ENCODE measurements at places on chromosomes 7 and 10.

- no peak for DNase-seq
Observed at GRCh38 chr10:76906256-76906655, 731.4 kb downstream of the KCNMA1 start.

DNA sequence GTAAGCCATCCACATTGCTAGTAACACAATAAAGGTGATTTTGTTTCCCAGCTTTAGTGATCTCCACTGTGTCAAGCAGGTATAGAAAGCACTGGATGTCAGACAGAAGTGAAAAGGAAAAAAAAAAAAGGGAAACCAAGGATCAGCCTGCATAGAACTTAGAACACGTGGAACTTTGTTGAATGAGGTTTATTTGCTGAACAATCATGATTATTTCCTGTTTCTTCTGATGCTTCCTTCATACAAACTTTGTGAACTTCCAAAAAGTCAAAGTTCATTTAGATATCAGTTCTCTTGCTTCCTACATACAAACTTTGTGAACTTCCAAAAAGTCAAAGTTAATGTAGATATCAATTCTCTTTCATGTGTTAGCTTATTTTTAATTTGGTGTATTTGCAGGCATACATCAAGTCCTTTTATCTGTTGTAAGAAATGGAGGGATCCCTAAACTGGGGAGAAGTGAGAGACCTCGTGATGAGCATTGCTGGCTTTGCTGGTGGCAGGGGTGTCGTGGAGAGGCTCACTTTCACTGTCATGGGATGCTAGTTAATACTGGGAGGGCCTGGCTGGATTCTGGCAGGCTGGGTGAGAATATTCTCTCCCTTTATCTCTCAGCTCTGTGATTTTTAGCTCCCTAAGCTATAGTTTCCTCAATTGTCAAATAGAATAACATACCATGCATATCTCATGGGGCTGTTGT is 298.4 kb downstream of the INHBA start:
- no peak for DNase-seq

- DNase-seq: no peak
Observed at GRCh38 chr10:122113945-122114747, 125.2 kb downstream of the TACC2 start.

DNA sequence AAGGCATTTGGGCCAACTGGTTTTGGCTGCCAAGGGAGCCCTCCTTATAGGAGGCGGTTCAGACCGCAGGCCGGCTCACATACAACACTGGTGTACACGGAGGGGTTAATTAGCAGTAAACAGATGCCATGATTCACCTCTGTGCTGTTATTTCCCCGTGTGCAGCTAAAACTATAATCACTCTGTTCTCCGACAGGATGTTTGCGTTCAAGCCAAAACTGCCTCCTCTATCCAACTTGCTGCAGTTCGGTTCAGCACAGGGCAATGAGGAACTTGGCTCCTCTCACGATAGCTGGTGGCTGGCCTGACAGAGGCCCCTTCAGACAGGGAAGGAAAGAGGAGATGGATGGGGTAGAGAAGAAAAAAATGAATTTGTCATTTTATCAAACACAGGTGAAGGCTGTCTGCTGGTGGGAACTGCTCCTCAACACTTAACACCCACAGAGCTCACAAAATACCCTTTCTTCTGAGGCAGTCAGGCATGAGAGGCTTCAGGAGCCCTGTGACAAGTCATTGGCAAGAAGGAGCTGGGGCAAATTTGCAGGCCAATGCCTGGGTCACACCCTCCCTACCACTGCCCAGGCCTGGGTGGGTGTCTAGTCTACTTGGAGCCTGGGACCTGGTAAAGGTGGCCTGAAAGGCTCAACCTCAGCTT is 24.0 kb downstream of the KCNMA1 start:
- no peak for DNase-seq

- no peak for DNase-seq
Observed at GRCh38 chr7:136009488-136010079, 32.4 kb upstream of the MTPN start.

GRCh38 chr7:70616211-70616610 is 515.7 kb upstream of the GALNT17 start:
- DNase-seq: no peak

DNA sequence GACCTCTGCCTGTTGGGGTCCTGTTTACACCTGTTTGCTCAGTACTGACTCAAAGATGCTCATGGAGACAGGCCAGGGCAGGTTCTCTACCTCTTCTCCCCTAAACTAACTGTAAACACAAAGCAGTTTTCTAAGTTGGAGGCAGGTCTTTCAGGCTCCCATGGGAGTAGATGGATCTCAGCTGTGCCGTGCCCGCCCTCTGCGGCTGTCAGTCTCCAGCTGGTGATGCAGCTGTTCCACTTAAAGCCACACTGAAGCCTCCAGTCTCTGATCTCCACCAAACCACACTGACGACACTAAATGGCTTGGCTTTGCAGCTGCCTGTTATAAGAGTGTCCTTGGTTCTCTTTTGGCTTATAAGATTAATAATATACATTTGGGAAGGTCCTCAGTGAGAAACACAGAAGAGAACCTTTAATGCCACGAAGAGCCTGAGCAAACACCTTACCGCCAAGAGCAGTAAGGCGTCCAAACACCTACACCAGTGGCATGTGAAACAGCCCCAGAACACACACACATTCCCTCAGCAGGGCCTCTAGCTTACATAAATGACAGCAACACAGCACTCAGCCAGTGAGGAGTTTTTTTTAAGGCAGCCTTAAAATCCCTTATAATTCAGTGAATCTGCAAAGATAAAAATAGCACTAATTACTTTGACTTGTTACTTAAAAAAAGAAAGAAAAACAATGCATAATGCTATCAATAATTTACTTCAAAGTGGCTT is 60.4 kb upstream of the KCNIP2 start:
- no peak for DNase-seq

DNA sequence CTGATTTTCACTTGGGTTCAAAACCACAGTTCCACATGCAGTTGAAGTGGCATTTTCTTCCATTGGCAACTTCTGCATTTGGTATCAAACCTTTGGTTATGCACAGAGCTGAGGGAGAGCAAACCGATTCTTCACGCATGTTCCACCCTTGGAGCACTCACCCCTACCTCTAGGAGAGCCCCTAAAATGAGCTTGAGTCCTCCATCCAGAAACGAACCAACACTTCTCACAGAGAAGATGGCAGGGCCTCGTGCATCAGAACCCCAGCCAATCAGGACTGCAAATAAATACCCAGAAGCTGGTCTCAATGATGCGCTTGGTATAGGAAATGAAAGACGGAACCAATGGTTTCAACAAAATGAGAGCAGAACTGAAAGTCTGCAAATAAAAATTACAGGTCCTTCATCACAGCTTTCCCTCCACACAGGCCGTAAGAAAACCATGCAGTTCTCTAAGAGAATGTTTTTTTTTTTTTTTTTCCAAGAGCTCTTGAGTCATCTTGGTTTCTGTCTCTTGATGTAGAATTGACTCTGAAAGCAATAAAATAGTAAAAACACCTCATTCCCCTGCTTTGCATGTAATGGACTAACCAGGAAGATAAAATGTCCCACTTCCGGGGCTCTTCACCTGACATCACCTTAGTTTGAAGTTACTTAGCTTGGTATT is 23.9 kb downstream of the KLF6 start:
- DNase-seq: no peak

- no peak for DNase-seq
Observed at GRCh38 chr7:116736927-116737715, 65.1 kb downstream of the MET start.

DNA sequence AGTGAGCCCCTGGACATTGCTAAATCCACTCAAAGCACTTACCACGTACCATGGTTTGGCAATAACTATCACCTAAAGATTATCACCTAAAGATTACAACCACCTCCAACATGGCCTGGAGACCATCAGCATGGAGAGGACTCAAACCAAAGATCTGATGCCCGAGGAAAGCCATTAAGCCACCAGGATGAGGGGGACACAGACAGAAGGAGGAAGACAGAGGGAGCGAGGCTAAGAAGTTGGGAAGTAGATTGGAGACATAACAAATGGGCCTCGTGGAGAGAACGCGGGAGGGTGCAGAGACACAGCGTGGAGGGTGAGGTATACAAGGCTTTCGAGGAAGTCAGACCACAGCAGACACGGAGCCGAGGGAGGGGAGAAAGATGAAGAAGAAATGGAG is 700.2 kb downstream of the PARD3 start:
- DNase-seq: no peak

DNA sequence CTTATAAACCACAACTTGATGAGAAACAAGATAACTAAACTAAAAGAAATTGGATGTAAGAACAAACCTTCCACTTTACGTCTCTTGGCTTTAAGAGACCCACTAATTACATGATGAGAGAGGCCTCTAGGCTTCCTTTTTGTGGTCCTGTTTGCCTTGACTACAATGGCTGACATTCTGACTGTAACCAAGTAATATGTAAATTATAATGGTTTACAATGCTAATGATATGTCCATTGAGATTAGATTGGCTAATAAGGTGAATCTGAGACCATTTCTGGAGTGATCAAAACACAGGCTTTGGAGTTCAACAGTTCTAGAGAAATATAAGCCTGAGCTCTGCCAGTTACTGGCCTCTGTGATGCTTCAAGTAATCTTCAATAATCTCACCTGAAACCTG is 39.4 kb upstream of the AGMO start:
- no peak for DNase-seq

- DNase-seq: no peak
Observed at GRCh38 chr7:27921081-27921836, 181.3 kb downstream of the TAX1BP1 start.

DNA sequence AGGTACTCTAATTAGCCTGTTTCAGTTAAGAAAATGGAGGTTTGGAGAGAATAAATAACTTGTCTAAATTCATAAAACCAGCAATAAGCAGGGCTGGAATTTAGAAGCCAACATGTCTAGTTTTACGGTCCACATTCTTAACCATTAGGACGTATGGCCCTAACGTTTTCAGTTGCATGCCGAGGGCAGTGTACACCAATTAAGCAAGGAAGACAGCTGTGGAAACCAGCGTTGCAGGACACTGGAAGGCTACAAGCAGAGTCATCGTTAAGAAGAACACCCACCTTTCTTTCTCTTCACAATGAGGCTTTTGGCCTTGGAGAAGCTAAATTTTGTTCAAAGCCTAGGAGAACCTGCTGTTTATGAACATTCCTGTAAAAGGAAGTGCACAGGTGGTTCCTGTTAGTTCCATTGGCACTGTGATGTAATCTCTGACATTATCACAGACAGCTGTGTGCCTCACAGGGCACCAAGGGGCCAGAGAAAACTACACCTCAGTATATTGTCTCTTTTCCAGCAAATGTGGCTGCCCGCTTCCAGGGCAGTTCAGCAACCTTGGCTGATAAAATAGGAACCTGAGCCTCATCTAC is 21.0 kb downstream of the MPP7 start:
- DNase-seq: no peak

GRCh38 chr10:36391405-36391804 is 734.0 kb upstream of the ANKRD30A start:
- no peak for DNase-seq

DNA sequence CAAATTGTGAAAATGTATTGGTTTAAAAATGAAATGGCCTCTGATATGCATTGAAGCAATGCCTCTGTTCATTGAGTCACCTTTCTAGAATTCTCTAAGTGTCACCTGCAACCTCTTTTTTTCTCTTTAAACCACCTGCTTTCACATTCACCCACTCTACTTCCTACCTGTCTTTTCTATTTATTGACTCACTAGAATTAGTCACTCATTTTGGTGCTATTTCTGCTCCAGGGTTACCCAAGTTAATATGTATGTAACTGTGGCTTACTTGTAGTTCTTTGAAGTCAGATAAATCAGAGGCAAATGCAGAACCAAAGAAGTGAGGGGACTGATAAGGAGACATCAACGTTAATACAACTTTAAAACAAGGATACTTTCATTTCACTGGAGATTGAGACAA is 674.7 kb downstream of the CCSER2 start:
- no peak for DNase-seq

DNA sequence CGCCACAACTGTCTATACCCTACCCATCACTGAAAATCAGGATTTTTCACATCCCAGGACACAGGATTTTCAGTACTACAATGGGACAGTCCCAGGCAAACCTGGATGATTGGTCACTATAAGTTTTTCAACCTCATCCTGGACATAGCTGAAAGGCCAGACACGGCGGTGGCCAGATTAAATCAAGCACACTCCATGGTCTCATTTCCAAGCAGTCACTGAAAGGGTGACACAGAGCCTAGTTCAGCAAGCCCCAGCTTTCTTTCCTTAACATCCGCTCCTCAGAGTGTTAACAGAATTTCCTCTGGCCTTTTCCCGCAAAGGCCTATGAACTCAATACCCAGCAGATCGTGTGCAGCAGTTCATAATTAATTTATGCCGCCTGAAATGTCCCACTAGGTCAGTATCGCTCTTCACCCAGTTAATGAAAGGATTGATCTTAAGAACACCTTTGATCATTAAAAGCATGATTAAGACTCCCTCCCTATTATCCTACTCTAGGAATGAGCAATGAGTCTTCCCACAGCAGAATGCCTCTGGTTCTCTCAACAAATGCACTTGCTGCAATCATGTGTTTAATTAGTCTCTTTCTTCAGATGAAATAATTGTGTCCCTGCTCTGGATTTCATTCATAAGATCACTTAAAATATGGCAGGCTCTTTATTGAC is 104.0 kb upstream of the NANOS1 start:
- no peak for DNase-seq

DNA sequence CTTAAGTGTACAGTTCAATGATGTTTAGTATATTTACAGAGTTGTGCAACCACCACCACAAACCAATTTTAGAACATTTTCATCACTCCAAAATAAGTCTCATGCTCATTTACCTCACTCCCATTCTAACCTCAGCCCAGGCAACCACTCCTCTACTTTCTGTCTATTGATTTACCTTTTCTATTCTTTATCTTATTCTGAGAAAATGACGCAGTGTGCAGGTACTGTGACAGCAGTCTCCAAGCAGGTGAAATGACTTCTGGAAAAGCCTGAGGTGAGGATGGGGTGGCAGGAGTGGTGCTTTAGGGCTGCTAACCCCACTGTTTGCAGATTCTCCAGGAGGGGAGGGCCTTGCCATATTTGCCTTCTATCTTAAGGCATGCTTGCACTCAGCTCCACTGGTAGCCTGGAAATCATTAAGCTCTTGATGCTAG is 39.5 kb downstream of the GARS1 start:
- DNase-seq: no peak

DNA sequence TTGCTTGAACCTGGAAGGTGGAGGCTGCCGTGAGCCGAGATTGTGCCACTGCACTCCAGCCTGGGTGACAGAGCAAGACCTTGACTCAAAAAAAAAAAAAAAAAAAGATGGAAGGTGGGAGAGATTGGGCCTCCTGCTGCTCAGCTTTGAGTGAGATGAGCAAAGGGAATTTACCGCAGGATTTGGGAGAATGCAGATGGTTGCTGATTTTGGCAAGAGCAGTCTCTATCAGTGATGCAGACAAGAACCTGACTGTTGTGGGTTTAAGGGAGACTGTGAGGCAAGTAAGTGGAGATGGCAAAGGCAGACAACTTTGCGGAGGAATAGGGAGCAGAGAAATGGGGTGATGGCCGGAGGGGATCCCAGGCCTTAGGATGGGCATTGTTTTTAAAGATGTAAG is 1140.8 kb upstream of the AUTS2 start:
- no peak for DNase-seq

Data from stimulated activated CD4-positive, alpha-beta T cell treated with anti-CD3 and anti-CD28 coated beads, Interleukin-1b, Interleukin-23, amount 100 ng/mL, for 4 hours (primary cell).